ENCODE measurements at places on chromosomes 6 and 20. TPM values are rescaled to one million over a fixed set of nuclear protein-coding genes. Genes with fewer than 3 reads are reported as not detected.
A peak's percentile ranks its signal among the peaks of the same experiment; 100 is the strongest.

DNA sequence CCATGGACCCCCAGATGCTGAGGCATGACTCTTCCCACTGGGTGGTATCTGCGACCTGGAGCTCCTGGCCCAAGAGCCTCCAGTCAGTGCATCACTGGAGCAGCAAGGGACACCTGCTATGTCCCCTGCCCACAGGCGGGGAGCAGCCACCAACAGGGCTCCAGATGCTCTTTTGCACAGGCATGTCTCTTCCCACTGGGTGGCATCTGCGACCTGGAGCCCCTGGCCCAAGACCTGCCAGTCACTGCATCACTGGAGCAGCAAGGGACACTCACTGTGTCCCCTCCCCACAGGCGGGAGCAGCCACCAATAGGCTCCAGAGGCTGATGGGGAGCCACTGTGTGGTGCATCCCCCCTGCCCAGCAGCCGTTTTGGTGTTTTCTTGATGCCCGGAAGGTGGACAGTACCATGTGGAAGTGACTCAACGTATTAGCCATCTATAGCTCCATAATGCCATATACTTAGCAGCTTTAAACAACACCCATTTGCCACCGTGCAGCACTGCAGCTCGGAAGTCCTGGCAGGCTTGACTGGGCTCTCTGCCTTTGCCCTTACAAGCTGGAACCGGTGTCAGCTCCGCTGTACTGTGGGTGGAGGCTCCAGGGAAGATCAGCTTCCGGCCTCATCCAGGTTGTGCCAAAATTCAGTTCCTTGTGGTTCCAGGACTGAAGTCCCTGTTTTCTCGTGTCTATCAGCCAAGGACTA is 124.9 kb upstream of the CST7 start:
- H3K4me3 ChIP-seq = no peak overlapping the region
- H3K27ac ChIP-seq = no peak overlapping the region
- no peaks in the 10 kb centered on the region for H3K36me3 ChIP-seq
- DNase-seq = no peak
- no peaks in the 10 kb centered on the region for H3K4me1 ChIP-seq

GNMT gene
- not detected for total RNA-seq

CALHM4 gene
- not detected for total RNA-seq

MYCT1 gene
- total RNA-seq = not detected

DNA sequence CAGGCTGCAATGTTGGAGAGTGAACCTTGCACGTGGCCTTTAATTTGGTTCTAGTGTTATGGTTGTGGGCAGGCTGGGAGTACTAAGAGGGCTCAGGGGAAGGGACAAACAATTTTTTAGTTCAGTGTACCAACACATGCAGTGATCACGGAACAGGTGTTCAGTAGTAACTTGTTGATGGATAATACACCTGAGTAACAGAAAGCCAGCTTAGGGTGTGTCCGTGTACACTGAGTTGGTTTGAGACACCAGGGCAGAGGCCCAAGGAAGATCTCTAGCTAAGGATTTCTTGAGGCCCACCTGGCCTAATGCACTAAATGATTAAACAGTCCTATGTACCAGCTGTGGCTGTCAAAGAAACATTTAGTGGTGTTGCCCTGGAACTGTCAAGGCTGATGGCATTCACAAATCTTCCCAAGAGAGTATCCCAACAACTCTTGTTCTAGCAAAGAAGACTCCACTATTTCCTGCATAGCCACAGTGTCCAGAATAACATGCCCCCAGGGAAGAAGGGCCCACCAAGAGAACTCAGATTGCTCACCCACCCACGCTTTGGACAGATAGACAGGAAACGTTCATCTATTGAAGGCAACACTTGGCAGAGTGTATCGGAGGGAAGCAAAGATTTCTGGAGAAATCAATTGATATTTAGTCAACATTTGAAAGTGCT is 60.0 kb downstream of the CD83 start:
- no peak overlapping the region for H3K4me3 ChIP-seq
- H3K4me1 ChIP-seq = peaks cover 10% of the 10 kb centered on the region
- no peaks in the 10 kb centered on the region for H3K27me3 ChIP-seq
- DNase-seq = no peak
- H3K36me3 ChIP-seq = no peaks in the 10 kb centered on the region

GRCh38 chr6:85050149-85050548 is 285.8 kb upstream of the TBX18 start:
- no peak for DNase-seq
- no peaks in the 10 kb centered on the region for H3K36me3 ChIP-seq
- no peaks in the 10 kb centered on the region for H3K4me1 ChIP-seq
- no peaks in the 10 kb centered on the region for H3K27me3 ChIP-seq
- H3K4me3 ChIP-seq = no peak overlapping the region
- no peak overlapping the region for H3K27ac ChIP-seq

GRCh38 chr20:23626040-23626620 is 11.6 kb downstream of the CST3 start:
- H3K27me3 ChIP-seq = no peaks in the 10 kb centered on the region
- no peaks in the 10 kb centered on the region for H3K36me3 ChIP-seq
- H3K4me3 ChIP-seq = no peak overlapping the region

GRCh38 chr6:52418606-52419005 is 1.5 kb upstream of the EFHC1 start:
- no peaks in the 10 kb centered on the region for H3K27me3 ChIP-seq
- H3K4me3 ChIP-seq = no peak overlapping the region
- no peaks in the 10 kb centered on the region for H3K36me3 ChIP-seq
- no peak overlapping the region for H3K27ac ChIP-seq
- peaks cover 20% of the 10 kb centered on the region for H3K4me1 ChIP-seq
- DNase-seq = no peak

GRCh38 chr20:45920462-45921336 is 8.7 kb upstream of the PLTP start:
- DNase-seq = no peak
- H3K4me3 ChIP-seq = no peak overlapping the region
- no peaks in the 10 kb centered on the region for H3K36me3 ChIP-seq
- H3K27me3 ChIP-seq = no peaks in the 10 kb centered on the region

- H3K4me1 ChIP-seq = peaks cover 11% of the 10 kb centered on the region
- H3K27me3 ChIP-seq = no peaks in the 10 kb centered on the region
- DNase-seq = no peak
- H3K4me3 ChIP-seq = no peak overlapping the region
Measured at GRCh38 chr20:38350879-38351775, 4.8 kb downstream of the LBP start.

DNAH8 gene
- 0.09 TPM for total RNA-seq

- H3K4me3 ChIP-seq = no peak overlapping the region
- no peak overlapping the region for H3K27ac ChIP-seq
- no peaks in the 10 kb centered on the region for H3K27me3 ChIP-seq
- peaks cover 15% of the 10 kb centered on the region for H3K4me1 ChIP-seq
- peak; percentile 41 for DNase-seq
- no peaks in the 10 kb centered on the region for H3K36me3 ChIP-seq
Measured at GRCh38 chr6:137358273-137358672, 135.9 kb downstream of the OLIG3 start.

GRCh38 chr20:41784209-41784958 is 166.2 kb upstream of the CHD6 start:
- no peak overlapping the region for H3K4me3 ChIP-seq
- H3K4me1 ChIP-seq = no peaks in the 10 kb centered on the region
- DNase-seq = no peak

DNA sequence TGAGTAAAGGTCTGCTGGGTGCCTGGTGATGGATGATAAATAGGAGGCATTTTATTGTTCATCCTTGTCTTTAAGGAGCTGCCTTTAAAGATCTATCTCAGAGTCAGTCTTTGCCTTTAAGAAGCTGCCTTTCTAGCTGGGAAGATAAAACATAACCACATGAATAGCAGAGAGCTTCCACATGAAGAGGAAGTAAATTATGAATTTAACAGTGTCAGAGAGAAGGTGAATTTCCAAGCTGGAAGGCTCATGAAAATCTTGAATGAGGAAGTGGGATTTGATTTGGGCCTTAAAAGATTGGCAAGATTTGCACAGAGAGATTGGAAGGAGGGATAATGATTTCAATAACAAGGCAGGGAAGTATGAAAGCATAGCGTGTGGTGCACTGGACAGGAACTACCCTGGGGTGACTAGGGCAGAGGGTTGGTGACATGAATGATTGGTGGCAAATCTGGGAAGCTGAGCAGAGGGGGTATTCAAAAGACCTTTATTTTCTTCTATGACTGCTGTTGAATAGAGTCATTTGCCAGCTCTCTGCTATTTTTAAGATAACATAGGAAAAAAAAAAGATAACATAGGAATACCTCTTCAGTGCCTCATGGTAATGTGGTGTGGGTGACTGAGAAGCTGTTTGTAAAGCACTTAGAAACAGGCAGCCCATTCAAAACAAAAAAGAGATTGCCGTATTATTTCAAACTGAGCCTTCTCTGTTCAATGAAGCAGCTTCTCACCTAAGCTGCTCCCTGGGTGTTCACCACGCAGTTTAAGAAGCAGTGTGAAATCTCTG is 591.6 kb downstream of the PKHD1 start:
- no peak for DNase-seq
- H3K4me3 ChIP-seq = no peak overlapping the region
- H3K27ac ChIP-seq = no peak overlapping the region

- no peak overlapping the region for H3K27ac ChIP-seq
- H3K27me3 ChIP-seq = no peaks in the 10 kb centered on the region
- H3K36me3 ChIP-seq = no peaks in the 10 kb centered on the region
- no peak overlapping the region for H3K4me3 ChIP-seq
Measured at GRCh38 chr6:25056130-25056529, 120.4 kb upstream of the RIPOR2 start.

DNA sequence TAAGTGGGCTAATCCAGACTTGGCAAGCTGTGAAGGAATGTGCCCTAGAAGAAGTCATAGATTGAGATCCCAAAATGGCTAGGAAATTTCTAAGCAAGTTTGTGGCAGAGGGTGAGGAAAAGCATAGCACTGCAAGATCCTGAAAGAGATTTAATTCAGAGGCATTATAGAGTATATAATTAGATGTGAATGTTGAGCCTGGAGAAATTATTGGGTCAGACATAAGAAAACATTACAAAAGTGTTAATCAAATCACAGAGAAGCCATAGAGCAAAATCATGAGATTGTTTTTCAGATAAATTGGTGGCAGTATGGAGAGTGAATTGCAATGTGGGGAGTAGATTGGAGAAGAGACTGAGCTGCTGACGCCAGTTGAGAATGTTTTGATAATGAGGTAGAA is 90.0 kb downstream of the CD2AP start:
- no peaks in the 10 kb centered on the region for H3K27me3 ChIP-seq
- DNase-seq = no peak
- no peak overlapping the region for H3K27ac ChIP-seq
- H3K4me1 ChIP-seq = peaks cover 4% of the 10 kb centered on the region
- H3K4me3 ChIP-seq = no peak overlapping the region
- H3K36me3 ChIP-seq = no peaks in the 10 kb centered on the region

CEBPB gene
- 1.8 TPM for total RNA-seq

HEY2 gene
- total RNA-seq = 1.1 TPM

EYS gene
- 0.03 TPM for total RNA-seq

CLVS2 gene
- total RNA-seq = 1.8 TPM

DNA sequence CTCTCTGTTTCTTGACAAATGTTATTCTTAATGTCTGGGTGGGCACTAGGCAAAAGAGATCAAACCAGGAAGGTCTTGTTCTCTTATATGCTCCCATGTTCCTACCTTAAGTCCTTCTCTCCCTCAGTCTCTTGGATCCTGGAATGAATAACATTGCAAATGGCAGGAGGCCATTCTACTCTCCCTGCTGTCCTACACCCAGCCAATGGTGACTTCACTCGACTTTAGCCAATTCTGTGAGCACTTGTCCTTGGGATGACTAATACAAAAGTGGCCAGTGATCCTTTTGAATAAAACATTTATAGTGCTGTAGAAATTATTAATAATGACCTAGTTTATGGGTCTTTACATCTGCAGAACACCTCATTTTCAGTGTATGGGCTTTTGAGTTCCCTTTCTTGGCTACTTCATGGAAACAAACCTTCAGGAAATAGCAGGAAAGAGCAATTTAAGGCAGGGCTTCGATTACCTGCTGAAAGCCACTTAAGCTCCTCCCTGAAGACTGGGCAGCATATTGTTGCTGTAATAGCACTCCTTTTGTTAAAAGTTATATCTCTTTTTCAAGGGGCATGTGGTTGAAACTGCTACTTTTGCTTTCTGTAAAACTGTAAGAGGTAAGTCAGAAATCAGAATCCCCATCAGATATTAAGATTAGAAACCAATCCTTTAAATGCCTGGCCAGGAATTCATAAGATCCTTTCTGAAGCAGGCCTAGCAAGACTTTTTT is 10.5 kb downstream of the OTOR start:
- H3K4me3 ChIP-seq = no peak overlapping the region
- DNase-seq = no peak
- no peaks in the 10 kb centered on the region for H3K4me1 ChIP-seq
- H3K27ac ChIP-seq = no peak overlapping the region

CPNE5 gene
- total RNA-seq = 0.56 TPM

GRCh38 chr6:21781128-21781527 is 187.6 kb downstream of the SOX4 start:
- no peaks in the 10 kb centered on the region for H3K36me3 ChIP-seq
- H3K27me3 ChIP-seq = no peaks in the 10 kb centered on the region
- H3K27ac ChIP-seq = no peak overlapping the region
- H3K4me1 ChIP-seq = peaks cover 18% of the 10 kb centered on the region

SEL1L2 gene
- total RNA-seq = 2.5 TPM

DNA sequence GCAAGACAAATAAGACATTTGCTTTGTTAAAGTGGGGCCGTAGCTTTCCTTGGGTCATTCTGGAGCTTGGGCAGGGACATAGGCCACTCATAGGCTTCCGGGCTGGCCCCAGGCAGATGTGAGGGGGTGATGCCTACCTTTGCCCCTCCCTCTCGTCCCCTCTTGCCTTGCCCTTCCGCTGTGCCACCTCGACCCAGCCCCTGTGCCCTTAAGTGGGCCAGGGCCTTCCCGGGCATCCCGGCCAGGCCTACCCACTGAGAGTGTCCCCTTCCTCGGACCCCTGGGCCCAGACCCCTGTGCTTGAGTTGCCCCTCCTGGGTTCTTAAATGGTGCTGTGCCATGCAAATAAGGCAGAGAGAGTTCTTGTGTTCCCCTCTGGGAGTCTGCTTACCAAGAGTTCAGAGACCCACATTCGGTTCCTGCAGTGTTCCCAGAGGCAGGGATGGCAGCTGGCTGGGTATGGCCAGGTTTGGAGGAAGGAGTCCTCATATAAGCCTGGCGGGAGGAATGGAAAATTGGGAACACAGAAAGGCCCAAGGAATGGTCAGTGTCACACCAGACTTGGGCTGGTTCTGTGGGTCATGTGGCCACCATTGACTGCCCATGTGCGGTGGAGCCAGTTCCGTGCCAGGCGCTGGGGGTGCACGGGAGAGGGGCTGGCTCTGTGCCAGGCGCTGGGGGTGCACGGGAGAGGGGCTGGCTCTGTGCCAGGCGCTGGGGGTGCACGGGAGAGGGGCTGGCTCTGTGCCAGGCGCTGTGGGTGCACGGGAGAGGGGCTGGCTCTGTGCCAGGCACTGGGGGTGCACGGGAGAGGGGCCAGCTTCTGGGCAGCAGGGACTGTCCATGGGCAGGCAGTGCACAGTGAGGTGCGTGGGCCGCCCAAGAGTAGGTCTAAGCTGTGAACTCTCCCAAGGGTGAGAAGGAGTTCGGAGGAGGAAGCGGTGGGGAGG is 173.5 kb upstream of the SNX9 start:
- peaks cover 18% of the 10 kb centered on the region for H3K4me1 ChIP-seq
- no peak for DNase-seq
- no peak overlapping the region for H3K4me3 ChIP-seq
- no peaks in the 10 kb centered on the region for H3K27me3 ChIP-seq
- H3K36me3 ChIP-seq = no peaks in the 10 kb centered on the region
- no peak overlapping the region for H3K27ac ChIP-seq
